ENCODE measurements at places on chromosomes 13 and 19.

GRCh38 chr19:3985643-3986259, 488 bp upstream of the EEF2 start:
- DNase-seq, result no peak

GRCh38 chr13:84563611-84564010, 681.3 kb upstream of the SLITRK1 start:
- no peak for DNase-seq

DNA sequence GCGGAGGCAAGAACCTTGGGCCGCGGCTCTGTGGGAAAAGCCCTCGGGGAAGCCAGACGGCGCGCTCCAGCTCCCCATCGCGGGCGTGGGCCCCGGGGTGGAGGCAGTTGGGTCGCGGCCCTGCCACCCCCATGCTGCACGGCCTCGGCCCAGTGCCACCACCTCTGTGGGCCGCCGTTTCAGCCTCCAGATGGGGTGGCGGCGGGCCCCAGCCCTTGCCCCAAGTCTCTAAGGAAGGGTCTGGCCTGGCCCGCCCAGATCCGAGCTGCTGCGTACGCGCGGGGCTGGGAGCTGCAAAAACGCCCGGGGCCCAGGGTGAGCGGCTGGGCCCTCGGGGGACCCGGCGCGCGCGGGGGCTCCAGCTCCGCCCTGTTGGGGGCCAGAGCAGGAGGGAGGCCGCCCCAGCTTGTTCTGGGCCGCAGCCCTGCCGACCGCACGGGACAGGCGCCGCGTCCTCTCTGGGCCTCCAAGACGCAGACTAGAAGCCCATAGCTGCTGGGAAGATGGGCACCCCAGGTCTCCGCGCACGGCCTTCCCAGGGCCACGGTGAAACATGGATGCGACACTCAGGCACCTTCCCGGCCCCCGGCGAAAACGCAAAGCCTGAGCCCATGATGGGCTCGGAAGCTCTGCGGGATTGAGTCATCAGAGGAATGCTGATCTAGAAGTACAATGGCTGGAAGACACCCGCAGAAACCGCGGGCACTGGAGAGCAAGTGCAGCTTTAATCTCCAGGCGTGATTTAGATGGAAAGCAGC, 110.1 kb downstream of the KCTD15 start:
- no peak for DNase-seq

DNA sequence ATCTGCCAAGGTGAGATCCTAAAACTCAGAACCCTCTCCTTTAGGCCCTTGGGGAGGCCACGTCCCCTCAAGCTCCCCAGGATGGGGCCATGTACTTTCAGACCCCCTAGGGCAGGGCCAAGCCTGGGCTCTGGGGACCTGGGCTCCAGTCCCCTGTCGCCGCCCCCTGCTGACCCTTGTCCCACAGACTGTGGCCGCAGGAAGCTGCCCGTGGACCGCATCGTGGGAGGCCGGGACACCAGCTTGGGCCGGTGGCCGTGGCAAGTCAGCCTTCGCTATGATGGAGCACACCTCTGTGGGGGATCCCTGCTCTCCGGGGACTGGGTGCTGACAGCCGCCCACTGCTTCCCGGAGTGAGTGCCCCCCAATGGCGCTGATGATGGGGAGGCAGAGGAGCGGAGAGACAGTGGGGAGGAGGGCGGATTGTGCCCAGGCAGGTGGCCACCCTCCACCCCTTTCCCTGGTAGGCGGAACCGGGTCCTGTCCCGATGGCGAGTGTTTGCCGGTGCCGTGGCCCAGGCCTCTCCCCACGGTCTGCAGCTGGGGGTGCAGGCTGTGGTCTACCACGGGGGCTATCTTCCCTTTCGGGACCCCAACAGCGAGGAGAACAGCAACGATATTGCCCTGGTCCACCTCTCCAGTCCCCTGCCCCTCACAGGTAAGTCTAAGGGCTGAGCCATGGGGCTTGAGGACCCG, 18.8 kb downstream of the HPN start:
- DNase-seq, result no peak

DNA sequence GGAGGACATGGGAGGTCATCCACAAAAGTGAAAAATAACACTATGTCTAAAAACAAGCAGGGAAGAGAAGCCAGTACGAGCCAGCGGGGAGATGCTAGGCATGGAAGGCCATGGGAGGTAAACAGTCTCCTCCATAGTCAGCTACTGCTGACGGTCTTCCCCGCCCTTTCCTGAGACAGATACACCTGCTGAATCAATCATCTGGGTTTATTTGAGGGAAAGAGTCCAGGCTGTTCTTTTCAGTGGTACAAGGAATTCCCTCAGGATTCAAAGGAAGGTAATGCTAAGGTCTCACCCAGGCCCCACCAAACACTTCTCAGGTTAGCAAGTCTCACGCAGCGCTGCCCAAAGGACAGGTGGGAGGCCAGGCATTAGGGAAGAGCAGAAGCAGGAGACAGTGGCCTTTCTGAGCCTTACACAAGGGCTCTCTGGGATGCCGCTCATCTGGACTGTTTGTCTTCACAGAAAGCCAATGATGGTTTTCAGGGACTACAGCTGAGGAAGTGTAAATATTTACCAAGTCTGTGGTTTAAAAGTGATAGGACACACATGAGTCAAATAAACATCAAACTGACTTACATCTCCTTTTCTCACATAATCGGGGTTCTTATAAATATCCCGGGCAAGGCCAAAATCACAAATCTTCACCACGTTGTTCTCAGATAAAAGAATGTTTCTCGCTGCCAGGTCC, 173.9 kb downstream of the FLT1 start:
- no peak for DNase-seq

DNA sequence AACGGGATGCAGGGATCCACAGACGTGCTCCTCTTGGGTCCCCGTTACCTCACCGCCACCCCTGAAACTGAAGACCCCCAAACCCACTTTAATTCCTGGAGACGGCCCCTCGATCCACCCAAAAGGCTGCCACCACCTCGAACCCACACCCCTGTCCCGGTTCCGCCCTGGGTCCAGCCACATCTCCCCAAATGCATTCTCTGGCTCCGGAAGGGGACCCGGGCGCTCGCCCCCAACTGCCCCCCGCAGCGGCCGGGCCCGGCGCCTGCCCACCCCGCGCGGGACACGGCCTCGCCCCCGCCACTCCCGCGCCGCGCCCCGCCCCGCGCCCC, 219 bp upstream of the FSTL3 start:
- no peak for DNase-seq

DNA sequence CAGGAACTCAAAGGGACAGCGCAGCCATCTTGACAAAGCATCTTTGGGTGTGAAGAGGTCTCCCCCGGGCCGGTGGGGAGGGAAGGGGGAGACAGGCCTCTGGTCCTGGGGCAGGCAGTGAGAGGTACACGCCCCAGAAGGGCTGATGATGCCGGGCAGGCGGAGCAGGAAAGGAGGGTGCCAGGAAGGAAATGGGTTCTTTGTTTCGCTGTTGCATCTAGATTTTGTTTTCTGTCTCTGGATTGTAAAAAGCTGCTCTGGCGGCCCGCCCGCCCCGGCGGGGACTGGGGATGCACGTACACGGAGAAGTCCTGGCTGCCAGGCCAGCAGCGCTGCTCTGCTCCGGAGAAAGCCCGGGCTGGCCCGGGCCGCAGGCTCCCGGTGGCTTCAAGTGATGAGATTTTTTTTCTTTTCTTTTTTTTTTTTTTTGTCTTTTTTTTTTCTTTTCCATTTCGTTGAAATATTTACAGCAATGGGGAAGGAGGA, 13.2 kb upstream of the ASF1B start:
- DNase-seq, result no peak

- DNase-seq, result no peak
Observed at GRCh38 chr13:112821340-112822055, 131.7 kb downstream of the ATP11A start.

- no peak for DNase-seq
Observed at GRCh38 chr13:35914662-35915061, 216.5 kb downstream of the DCLK1 start.
